ENCODE measurements at places on chromosomes 5 and 9.

DNA sequence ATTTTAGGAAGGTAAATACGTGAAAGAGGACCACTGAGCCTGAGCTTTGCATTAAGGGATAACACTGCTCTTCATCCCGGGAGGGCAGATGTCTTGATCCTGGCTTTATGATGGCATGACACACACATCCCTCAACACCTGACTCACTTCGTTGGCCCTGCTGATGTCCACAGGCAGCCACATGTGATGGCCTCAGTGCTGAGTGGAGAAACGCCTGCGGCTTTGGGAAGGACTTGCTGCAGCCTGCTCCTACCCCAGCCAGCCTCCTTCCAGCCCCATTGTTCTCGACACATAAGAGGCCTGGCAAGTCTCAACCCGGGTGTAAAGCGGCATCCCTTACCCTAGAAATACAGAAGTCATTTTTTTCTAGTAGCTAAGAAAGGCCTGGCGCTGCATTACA, 169.0 kb downstream of the SYK start:
- DNase-seq, result no peak
- no peaks in the 10 kb centered on the region for H3K36me3 ChIP-seq
- no peaks in the 10 kb centered on the region for H3K27me3 ChIP-seq

- H3K27ac ChIP-seq, result no peak overlapping the region
- no peak for DNase-seq
- peaks cover 9% of the 10 kb centered on the region for H3K4me1 ChIP-seq
- H3K4me3 ChIP-seq, result peak overlapping the region; percentile 38
Observed at GRCh38 chr5:59586841-59587240, 306.7 kb downstream of the PDE4D start.

- H3K4me3 ChIP-seq, result no peak overlapping the region
- no peaks in the 10 kb centered on the region for H3K27me3 ChIP-seq
- H3K4me1 ChIP-seq, result no peaks in the 10 kb centered on the region
- DNase-seq, result peak; percentile 35
Observed at GRCh38 chr9:27622693-27623340, 49.5 kb upstream of the C9orf72 start.

DNA sequence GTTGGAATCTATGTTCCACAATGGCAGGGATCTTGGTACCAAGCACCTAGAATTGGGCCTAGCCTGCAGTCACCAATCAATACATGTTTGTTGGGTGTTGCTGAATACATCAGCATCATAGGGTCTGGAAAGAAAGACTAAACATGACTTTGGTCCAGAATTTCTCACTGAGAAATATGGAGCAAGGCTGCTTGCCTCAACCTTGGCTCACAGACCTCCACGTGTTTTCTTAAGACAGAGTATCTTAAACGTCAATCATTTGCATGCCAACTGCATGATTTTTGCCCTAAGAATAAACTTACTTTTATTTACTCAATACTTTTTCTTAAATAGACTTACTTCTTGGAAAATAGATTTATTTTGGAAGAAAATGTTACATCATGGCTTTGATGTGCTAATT, 22.7 kb upstream of the TRAF1 start:
- H3K4me3 ChIP-seq, result no peak overlapping the region
- no peak overlapping the region for H3K27ac ChIP-seq
- H3K27me3 ChIP-seq, result no peaks in the 10 kb centered on the region
- H3K36me3 ChIP-seq, result peaks cover 11% of the 10 kb centered on the region
- no peaks in the 10 kb centered on the region for H3K4me1 ChIP-seq

- H3K27me3 ChIP-seq, result no peaks in the 10 kb centered on the region
- H3K4me3 ChIP-seq, result no peak overlapping the region
- H3K27ac ChIP-seq, result no peak overlapping the region
- no peaks in the 10 kb centered on the region for H3K4me1 ChIP-seq
- no peaks in the 10 kb centered on the region for H3K36me3 ChIP-seq
Observed at GRCh38 chr9:91006046-91006445, 204.4 kb downstream of the SYK start.

GRCh38 chr5:132444061-132444460, 46.5 kb downstream of the IRF1 start:
- peaks cover 30% of the 10 kb centered on the region for H3K4me1 ChIP-seq
- H3K36me3 ChIP-seq, result peaks cover 2% of the 10 kb centered on the region
- no peaks in the 10 kb centered on the region for H3K27me3 ChIP-seq
- H3K4me3 ChIP-seq, result no peak overlapping the region

- H3K4me1 ChIP-seq, result peaks cover 28% of the 10 kb centered on the region
- H3K4me3 ChIP-seq, result no peak overlapping the region
- peaks cover 51% of the 10 kb centered on the region for H3K36me3 ChIP-seq
- H3K27ac ChIP-seq, result peak overlapping the region; percentile 56
- H3K27me3 ChIP-seq, result no peaks in the 10 kb centered on the region
- DNase-seq, result no peak
Observed at GRCh38 chr9:34343605-34344004, 14.2 kb downstream of the NUDT2 start.

DNA sequence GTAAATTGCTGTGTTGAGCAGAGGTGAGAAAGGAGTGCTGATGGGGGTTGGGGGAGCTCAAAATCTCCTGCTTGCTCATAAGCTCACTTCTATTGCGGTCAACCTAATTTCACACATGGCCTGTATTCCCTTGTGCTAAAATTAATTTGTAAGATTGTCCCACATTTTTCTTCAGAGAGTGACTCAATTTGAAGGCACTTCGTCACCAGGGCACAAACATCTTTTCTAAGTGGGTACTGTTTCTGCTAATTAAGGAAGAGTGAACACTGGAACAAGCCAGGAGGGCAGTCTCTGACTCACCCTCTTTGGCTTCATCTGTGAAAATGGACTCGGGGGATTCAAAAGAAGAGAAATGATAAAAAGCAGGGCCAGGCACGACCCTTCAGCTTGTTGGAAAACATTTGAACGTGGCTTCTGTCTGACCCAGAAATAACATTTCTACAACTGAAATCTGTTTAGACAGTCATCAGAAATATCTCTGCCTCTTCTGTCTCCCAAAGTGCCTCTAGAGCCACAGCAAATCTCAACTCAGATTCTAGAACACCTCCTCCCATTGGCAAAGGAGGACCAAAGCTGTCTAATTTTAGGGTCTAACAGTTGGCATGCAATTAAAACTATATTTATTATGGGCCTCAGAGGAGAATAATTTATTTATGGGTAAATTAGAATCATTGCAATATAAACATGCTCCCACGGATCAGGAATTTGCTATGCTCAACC, 49.8 kb downstream of the FEM1C start:
- H3K27me3 ChIP-seq, result no peaks in the 10 kb centered on the region
- DNase-seq, result no peak
- no peak overlapping the region for H3K4me3 ChIP-seq
- no peak overlapping the region for H3K27ac ChIP-seq
- H3K4me1 ChIP-seq, result peaks cover 7% of the 10 kb centered on the region
- H3K36me3 ChIP-seq, result no peaks in the 10 kb centered on the region

- H3K27me3 ChIP-seq, result no peaks in the 10 kb centered on the region
- peaks cover 21% of the 10 kb centered on the region for H3K36me3 ChIP-seq
- H3K4me3 ChIP-seq, result no peak overlapping the region
Observed at GRCh38 chr5:96997265-96997859, 61.5 kb downstream of the LNPEP start.

DNA sequence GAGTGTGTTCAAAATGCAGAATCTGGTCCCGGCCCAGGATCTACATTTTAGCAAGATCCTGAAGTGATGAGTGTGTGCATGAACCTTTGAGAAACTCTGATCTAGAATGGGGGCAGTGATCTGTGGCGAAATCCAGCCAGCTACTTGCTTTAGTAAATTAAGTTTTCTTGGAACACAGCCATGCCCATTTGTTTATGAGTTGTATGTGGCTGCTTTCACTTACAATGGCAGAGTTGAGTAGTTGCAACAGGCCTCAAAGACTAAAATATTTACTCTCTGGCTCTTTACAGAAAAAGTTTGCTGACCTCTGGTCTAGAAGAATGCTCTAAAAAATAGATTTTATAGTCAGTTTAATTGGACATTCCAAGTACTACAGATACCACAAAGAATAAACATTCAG, 588.3 kb downstream of the BNC2 start:
- no peak for DNase-seq
- no peak overlapping the region for H3K27ac ChIP-seq
- no peaks in the 10 kb centered on the region for H3K27me3 ChIP-seq
